ENCODE measurements at places on chromosomes 6 and 20. TPM values are rescaled to one million over a fixed set of nuclear protein-coding genes. Genes with fewer than 3 reads are reported as not detected.

The BTNL2 gene
- not detected for total RNA-seq

The ATAT1 gene
- 18.4 TPM for total RNA-seq

DNA sequence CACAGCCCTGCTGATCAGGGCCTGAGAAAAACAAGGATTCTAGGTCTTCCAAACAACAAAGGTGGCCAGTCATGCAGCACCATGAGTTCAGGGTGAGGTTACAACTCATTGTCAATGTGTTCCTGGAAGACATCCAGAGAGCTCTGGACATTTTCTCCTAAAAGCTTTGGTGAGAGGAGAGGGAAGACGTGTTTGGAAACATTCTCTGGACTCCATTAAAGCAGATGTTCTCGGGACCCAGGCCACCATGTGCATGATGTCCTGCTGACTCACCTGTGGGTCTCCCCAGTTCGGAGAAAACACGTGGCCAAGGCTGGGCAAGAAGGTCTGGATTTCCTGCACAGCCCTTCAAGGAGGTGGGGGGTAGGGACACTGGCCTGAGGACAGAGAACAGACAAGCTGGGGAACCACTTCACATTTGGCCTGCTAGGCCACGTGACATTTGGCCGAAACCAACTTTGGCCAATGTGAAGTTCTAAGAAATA, 61.6 kb downstream of the KCNB1 start:
- no peak for DNase-seq

GRCh38 chr6:158387036-158387435, 74.8 kb downstream of the TULP4 start:
- no peak for DNase-seq

- DNase-seq, result no peak
These were observed 44.7 kb downstream of the HLA-C start for GRCh38 chr6:31227143-31227542.

DNA sequence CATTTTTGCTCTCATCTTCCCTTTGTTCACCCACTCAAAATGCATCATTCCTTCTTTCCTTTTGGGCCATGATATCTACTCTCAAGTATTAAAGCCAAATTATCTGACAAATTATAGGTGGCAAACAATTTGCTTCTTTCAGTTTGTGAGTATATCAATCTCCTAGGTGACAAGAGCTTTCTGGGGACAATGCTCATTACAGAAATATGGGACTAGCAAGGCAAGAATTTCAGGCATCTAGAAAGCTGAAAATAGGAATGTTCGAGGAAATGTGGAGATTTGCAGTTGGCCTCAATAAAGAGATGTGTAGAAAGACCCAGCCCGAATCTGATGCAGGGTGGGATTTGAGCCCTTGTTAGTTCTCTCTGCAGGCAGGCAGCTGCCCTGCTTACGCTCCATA, 71.8 kb downstream of the ALDH8A1 start:
- no peak for DNase-seq

DNA sequence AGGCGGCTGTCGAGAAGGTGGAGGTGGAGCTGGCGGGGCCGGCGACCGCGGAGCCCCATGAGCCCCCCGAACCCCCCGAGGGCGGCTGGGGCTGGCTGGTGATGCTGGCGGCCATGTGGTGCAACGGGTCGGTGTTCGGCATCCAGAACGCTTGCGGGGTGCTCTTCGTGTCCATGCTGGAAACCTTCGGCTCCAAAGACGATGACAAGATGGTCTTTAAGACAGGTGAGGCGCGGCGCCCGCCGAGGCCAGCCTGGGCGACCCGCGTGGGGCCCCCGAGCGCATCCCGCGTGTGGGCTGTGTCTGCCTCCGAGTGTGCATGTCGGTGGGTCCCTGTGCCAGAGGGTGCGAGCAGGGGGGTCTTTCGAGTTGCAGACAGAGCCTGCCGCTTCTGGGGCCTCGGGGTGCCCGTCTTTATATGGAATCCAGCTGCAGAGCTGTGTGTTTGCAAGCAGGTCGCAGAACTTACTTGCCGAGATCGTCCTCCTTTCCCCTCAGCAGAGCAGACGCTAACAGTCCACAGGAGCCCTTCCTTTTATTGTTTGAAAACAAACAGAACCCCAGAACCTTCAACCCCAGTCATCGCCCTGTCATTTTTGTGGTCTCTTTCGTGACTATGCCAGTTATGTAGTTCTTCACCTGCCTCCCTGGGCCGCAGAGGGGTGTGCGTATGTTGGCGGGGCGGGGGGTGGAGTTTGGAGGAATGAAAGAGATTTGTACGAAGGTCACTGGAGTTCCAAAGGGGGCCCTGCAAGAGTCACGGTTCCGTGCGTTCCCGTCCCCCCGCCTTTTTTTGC, 766 bp downstream of the SLC16A10 start:
- DNase-seq, result peak; percentile 56

GRCh38 chr6:145813285-145814034, 1.1 kb downstream of the FBXO30 start:
- DNase-seq, result peak; percentile 7

- DNase-seq, result peak; percentile 35
These were observed 8.9 kb upstream of the MLN start for GRCh38 chr6:33812669-33813068.

The SLCO4A1 gene
- 15.0 TPM for total RNA-seq

GRCh38 chr20:64048402-64049044, 916 bp downstream of the SOX18 start:
- DNase-seq, result no peak

The CENPQ gene
- 2.6 TPM for total RNA-seq

DNA sequence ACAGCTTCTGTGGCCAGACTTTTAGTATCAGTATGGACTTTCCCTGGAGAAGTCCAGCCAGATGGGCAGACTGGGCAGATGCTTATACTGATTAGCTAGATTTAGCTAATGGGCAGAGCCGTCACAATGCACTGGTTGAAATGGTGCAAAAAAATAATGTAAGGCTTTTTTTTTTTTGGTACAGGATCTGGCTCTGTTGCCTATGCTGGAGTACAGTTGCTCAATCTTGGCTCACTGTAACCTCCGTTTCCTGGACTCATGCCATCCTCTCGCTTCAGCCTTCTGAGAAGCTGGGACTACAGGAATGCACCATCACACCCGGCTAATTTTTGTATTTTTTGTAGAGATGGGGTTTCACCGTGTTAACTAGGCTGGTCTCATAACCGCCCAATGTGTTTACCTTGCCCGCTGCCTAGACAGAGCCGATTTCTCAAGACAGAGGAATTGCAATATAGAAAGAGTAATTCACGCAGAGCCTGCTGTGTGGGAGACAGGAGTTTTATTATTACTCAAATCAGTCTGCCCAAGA, 16.4 kb upstream of the KIFC1 start:
- no peak for DNase-seq

- no peak for DNase-seq
These were observed 190.6 kb downstream of the MANEA start for GRCh38 chr6:95767897-95768463.

- peak; percentile 83 for DNase-seq
These were observed 637 bp downstream of the ARID1B start for GRCh38 chr6:156777577-156778453.

GRCh38 chr6:5457983-5458683, 196.8 kb downstream of the FARS2 start:
- DNase-seq, result peak; percentile 33

DNA sequence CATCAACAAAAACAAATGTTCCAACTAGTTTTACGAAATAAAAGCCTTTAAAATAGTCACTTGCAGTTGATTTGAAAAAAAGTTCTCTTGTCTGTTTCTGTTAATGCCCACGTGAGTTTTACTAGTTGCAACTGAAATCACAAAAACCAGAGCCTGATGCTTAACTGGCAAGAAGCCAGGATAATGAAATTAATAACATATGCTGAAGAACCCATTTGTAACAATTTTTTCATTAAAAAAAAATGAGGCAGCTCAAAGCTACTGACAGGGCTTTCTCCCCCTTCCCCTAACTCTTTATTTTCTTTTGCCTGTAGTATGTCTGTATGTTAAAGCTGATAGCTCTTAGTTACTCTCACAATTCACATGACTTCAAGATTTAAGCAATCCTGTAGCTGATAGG, 132.7 kb upstream of the EYA4 start:
- no peak for DNase-seq

GRCh38 chr20:51220293-51220706, 197.4 kb upstream of the KCNG1 start:
- DNase-seq, result peak; percentile 67

The POM121L2 gene
- total RNA-seq, result 0.09 TPM

DNA sequence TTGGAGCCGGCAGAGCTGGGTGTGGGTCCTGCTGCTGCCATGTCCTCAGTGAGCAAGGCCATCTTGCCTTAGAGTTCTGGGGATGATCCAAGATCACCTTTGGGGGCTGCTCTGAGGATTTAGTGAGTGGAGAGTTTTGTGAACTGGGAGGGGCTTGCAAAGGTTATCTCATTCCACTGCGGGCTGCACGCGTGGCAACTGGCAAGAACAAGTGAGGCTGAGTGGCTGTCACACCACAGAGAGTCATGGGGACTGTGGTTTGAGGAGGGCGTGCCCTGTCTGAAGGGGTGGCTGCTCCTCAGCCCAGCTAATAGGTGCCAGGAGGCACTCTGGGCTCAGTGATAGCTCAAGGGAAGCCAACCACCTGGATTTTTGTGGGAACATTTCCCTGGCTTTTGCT, 37.6 kb downstream of the TTLL9 start:
- DNase-seq, result no peak

GRCh38 chr20:3390759-3391425, 16.6 kb downstream of the DNAAF9 start:
- DNase-seq, result no peak

The BIRC7 gene
- total RNA-seq, result 0.22 TPM

DNA sequence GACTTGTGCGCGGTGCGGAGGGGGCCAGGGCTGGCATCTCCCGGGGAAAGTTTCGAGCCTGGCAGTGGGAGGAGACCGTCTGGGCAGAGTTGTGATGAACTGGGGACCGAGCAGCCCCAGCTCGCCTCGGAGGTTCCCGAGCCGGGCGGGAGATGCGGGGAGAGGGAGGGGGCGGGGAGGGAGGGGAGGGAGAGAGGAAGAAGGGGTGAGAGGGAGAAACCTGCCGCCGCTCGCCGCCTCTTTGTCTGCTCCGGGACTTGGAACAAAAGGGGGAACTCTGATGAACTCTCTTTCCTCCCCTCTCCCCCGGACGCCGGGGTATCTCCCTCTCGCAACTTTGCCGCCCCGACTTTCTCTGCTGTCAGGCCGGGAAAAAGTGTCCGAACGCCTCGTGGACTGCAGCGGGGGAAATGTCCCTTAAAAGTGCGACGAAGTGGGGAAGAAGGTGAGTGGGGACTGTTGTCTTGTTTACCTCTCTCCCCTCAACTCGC, 72.7 kb downstream of the SOX4 start:
- no peak for DNase-seq

The RRP36 gene
- total RNA-seq, result 31.4 TPM

The DDO gene
- total RNA-seq, result 3.5 TPM

The MUCL3 gene
- total RNA-seq, result not detected

GRCh38 chr6:87742106-87742505, 40.1 kb upstream of the AKIRIN2 start:
- DNase-seq, result peak; percentile 44

- no peak for DNase-seq
These were observed 105.1 kb upstream of the ADGRF1 start for GRCh38 chr6:47147175-47147727.

The FAXC gene
- 1.0 TPM for total RNA-seq

GRCh38 chr6:165317723-165318122, 8.3 kb upstream of the C6orf118 start:
- no peak for DNase-seq

Data from mucosa of descending colon (tissue), 3 donors.